C1 segment of cervical spinal cord (tissue), 14 donors: ENCODE measurements at places on chromosomes 5 and 9.

DNA sequence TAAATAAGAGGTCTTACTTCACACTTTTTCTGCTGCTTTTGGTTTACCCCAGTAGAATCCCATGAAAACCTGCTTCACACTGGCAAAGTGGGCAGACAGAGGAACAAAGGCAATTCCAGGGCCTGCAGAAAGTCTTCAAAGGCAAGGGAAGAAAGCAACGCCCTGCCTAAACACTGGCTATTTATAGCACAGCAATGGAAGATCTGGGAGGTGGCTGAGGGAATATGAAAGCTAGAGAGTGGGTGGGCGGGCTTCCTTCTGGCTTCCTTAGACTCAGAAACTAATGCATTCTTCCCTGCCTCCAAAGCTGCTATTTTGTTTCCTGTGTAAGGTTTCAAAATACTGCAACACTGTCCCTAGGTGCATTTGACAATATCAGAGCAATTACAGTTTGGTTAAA is 46.8 kb downstream of the ELAVL2 start:
- no peak for DNase-seq

GRCh38 chr9:108182950-108183381 is 672.8 kb downstream of the ACTL7B start:
- no peak for DNase-seq

DNA sequence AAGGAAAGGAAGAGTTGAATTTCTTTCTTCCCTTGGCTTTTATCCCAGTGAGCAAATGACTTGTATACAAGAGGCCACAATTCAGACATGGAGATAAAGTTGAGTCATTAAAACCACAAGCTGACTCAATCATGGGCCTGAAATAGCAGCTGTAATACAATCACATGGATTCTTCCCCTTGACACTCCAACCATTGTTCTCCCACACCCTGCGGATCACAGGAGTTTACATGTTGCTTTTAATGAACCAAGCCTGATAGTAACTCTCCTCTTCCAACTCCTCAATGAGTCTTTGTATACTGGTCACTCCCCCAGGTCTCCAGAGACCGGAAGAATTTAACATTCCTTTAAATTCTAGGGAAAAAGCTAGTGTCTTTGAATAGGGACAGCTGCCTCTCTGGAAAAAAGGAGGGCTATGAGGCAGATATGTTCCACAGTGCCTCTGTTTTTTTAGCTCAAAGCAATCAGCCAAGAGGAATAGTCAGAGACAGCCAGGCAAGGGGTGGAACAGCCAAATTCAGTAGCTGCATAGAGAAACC is 32.4 kb downstream of the PCDHGC5 start:
- no peak for DNase-seq

- no peak for DNase-seq
Measured at GRCh38 chr5:75367401-75367800, 30.4 kb downstream of the HMGCR start.

GRCh38 chr5:59553992-59554391 is 339.5 kb downstream of the PDE4D start:
- no peak for DNase-seq

DNA sequence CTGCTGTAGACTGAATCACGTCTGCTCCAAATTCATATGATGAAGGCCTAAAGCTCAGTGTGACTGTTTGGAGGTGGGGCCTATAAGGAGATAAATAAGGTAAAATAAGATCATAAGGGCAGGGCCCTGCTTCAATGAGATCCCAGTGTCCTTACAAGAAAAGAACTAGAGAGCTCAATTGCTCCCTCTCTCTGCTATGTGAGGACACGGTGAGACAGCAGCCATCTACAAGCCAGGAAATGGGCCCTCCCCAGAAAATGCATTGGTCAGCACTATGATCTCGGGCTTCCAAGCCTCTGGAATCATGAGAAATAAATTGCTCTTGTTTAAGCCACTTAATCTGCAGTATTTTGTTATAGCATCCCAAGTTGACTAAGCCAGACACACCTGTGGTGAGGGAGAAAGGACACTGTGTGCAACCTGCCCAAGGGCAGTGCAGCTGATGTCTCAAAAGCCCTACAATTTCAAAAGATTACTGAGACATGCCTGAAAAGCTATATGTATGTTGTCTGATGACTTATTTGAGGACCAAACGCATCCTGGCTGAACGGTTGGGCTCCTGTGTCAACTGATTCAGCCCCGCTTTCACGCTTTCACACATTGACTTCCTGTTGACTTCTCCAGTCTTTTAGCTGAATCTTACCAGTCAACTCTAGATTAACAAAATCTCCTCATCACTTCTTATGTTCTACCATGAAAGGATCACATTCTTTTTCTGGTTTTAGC is 13.2 kb downstream of the GZMK start:
- DNase-seq = no peak

DNA sequence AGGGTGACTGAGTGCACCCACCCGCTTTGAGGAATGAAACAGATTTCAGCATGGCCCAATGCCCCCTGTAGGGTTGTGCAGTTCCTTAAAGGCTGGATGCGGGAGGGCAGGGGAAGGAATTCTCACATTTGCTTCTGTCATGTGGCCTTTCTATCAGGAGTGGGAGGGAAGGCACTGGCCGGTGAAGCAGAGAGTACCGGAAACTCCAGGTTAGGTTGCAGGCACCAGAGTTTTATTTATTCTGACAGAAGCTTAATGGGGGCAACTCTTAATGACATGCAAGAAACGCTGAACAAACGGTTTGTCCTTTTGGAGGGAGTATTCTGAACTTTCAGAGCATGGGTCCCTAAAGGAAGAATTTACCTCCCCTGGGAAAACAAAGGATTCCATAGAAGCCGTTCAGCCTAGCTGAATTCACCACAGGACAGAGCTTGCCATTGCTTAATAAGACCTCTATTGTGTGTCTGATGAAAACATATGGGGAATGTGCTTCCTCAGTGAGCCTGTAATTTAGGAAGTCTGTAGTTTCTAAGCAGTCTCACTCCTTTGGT is 44.1 kb upstream of the EQTN start:
- no peak for DNase-seq

GRCh38 chr5:58775701-58776262 is 192.9 kb downstream of the RAB3C start:
- DNase-seq = no peak

- no peak for DNase-seq
Measured at GRCh38 chr9:93675336-93676150, 99.2 kb downstream of the PHF2 start.

DNA sequence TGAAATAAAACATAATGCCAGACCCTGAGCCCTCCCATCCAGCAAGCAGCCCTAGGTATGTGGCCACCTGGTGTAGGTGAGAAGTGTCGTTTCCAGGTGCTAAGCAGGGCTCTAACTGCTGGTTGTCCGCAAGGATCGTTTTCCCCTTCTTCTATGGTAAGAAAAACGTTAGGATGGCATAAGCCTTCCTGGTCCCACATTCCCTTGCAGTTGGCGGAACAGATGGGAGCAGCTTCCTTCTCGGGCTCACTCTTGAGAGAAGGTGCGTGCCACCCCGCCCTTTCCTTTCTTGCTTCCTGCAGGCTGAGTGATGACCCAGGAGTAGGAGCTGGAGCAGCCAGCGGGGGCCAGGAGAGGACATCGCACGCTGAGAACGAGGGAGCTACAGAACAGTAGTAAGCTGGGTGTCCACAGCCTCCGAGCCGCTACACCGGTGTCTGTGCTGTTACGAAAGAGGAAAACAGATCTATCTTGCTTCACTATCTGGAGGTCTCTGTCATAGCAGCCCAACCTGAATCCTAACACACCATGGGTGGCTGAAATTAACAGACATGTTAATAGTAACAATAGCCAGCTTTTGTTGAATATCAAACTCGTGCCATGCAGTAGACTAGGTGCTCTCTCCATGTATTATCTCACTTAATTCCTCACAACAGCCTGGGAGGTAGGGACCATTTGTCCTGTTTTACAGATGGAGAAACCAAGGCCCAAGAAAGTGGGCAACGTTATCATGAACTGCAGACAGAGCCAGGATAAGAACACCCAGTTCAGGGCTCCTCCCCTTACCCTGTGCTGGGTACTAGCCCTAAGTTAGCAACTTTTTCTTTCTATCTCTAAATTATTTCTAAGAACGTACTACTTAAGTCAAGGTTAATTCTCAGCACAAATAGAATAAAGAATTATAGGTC is 139.8 kb downstream of the COL23A1 start:
- DNase-seq = no peak

- no peak for DNase-seq
Measured at GRCh38 chr5:101643794-101644193, 652.3 kb downstream of the SLCO4C1 start.

GRCh38 chr5:149442563-149443182 is 63.6 kb upstream of the IL17B start:
- DNase-seq = no peak

DNA sequence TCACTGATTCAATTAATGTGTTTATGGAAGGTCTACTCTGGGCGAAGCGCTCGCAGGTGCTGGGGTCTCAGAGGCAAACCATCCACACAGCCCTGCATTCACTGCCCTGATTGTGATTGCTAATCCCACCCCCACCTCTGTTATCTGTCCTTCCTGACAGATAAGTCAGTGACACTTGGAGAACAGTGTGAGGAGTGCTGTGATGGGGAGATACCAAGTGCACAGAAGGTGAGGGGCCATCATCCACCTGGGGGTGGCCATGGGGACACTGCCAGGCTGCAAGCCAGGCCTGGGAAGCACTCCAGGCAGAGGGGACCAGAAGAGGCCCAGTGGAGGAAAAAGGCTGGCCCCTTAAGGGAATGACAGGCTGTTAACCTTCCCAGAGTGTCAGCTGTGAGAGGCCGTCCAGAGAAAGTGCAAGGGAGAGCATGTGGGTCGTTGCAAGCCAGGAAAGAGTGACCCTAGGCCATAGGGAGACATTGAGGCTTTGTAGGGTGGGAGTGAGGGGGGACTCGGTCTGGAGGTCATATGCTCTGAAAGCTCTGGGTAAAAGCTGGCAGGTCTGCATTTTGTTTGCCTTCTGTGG is 18.0 kb downstream of the IL9 start:
- DNase-seq = no peak

- no peak for DNase-seq
Measured at GRCh38 chr9:13383216-13383615, 103.7 kb upstream of the MPDZ start.

DNA sequence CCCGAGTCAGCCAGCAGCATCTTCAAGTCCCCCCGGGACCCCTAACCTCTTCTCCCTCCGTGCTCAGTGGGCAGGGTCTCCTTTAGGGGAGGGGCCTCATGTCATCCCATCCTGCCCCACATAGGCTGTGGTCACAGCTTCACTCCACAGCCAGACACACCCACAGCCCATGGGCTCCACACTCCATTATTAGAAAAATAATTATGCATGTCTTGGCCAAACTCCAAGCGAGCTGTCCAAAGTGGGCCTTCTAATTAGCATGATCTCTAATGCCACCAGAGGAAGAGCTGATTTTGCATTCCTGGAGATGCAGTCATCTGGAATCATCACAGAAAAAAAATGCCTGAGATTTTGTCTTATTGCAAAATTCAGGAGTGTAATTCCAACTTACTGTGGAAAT is 418.2 kb downstream of the IRX2 start:
- DNase-seq = no peak

DNA sequence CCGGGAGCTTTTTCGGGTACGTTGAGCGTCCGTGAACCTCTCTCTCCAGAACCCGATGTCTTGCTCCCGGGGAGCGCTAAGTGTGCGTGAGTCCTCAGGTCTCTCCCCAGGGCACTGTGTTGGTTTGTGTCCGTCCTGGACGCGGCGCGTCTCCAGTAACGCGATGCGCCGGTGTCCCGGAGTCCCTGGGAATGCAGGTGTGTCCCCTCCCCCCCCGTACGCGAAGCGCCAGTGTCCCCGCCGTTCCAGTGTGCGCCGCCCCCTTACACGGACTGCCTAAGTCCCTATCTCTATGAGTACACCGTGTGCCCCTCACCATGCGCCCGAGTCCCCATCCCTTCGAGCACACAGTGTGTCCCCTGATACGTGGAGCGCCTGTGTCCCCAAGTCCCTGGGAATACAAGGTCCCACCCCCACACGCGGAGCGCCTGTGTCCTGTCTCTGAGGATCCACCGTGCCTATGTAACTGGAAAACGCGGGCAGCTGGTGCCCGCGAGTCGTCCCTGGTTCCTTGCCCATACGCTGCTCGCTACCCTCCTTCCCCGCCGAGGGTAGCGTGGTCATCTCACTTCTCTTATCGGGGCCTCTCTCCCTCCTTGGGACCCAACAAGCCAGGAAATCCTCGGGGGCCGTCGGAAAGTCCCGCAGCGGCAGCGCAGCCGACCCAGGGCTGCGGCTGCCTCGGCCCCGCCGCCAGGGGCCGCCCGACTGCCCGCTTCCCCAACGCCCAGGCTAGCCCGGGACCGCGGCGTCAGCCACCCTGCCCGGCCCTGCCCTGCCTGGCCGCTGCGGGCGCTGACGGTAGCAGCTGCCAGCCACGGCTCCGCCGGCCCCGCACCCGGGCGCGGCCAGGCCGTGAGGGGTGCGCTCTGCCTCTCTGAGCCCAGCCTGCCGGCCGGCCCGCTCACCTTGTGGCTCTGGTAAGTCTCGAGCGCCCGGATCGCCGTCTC is 709 bp downstream of the ELL2 start:
- DNase-seq = peak; percentile 62

- no peak for DNase-seq
Measured at GRCh38 chr9:125932012-125932411, 184.8 kb downstream of the PBX3 start.

DNA sequence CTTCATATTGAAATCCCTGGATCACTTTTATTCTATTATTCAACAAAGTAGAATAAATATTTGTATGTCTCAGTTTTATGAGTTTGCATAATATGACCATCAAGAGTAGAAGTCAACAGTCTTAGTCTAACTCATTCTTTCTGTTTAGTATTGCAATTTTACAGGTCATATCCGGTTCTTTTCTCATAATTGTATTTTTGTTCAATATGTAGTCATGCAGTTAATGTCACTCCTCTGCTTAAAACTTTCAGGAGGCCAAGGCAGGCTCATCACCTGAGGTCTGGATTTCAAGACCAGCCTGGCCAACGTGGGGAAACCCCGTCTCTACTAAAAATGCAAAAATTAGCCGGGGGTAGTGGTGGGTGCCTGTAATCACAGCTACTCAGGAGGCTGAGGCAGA is 148.4 kb upstream of the TRPM3 start:
- no peak for DNase-seq

DNA sequence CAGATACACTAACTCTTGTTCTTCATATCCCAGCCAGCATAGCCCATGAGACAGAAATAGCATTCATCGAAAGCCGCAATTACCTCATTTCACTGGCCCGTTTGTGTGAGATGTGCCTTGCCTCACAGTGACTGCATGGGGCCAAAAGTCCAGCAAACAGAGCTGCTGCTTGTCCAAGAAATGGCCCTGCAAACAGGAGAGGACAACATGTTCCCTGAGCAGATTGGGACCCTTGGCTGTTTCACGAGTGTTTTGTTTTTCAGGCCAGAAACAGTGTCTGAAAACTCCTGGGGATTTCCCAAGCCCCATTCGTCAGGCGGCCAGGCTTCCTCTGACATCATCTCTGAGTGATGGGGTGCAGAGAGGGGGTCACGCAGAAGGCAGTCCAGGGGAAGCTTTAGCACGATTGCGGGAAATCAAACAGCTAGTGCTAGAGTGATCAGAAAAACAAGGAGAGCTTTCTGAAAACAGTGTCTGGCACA is 503.6 kb upstream of the PAPPA start:
- peak; percentile 34 for DNase-seq

- DNase-seq = no peak
Measured at GRCh38 chr5:92962752-92963151, 618.3 kb downstream of the NR2F1-AS1 start.
